ENCODE measurements at places on chromosomes 4 and X.

- peak; percentile 39 for DNase-seq
Observed at GRCh38 chr4:95304898-95305297, 243.9 kb downstream of the UNC5C start.

- DNase-seq = no peak
Observed at GRCh38 chr4:78081541-78081940, 24.4 kb downstream of the FRAS1 start.

- DNase-seq = no peak
Observed at GRCh38 chr4:26226629-26227376, 94.0 kb upstream of the RBPJ start.

DNA sequence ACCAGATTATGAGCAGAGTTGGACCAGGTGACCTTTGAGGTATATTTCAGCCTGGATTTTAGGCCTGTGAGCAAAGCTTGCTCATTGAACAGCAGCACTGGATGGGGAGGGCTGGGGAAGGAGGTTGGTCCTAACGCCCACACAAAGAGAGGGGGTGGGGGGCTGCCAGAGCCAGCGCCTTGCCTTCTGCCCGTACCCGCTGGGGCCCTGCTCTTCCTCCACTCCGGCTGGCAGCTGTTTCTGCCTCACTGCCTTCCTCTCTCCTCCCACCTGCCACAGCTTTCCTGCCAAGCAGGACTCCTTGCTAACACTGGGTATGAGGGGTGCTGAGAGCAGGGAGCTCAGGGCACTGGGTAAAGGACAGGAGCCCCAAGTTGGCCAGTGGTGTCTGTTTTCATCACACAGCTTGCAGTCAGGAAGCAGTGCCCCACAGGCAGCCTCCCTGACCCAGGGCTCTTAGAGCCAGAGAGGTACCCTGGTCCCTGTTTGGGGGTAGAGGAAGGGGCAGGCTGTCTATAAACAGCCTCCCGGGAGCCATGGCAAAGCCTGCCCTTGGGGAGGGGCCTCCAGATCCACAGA is 6.1 kb downstream of the NALF2 start:
- no peak for DNase-seq

DNA sequence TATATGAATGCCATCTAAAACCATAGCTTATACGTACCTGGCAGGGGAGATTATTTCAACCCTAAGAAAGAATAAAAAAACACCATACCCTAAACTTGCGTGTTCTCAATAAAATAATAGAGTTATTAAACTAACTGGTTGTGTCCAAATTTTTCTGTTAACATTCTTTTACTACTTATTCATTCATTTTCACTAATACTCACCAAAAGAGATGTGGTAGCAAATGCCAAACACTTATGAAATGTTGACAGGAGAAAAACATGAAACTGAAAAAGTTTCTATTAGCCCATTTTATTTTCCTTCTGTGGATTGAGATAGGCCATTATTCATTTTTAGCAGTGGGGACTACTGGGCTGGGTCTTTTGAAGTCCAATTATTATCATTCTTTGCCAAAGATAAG is 102.0 kb downstream of the TSPAN5 start:
- peak; percentile 43 for DNase-seq

DNA sequence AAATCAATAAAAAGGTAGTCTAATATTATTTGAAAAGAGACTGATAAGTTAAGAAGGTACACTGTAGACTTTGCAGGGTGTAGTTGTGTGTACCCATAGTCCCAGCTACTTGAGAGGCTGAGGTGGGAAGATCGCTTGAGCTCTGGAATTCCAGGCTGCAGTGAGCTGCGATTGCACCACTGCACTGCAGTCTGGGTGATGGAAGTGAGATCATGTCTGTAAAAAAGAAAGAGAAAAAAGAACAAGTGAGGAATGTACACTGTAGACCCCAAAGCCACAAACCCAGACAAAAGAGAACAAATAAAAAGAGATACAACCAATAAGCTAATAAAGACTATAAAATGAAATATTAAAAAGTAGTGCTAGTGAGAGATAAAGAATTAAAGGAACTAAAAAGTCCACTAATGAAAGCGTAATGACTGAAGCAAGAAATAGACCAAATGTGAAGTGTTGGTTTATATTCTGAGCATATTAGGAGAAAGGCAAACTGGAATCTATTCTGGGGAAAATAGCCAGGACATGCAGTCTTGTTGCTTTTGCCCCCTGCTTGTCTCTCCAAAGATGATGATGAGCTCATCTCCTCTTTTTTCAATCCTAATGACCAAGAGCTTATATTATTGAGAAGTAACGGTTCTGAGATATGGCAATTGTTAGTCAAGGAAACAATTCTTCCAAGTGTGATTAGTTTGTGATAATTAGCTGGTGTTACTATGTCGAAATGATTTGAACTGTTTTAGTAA is 19.1 kb downstream of the GSX2 start:
- DNase-seq = no peak

- DNase-seq = no peak
Observed at GRCh38 chr4:130233377-130234047, 1137.6 kb downstream of the C4orf33 start.

GRCh38 chr4:26859762-26860156 is 882 bp upstream of the STIM2 start:
- DNase-seq = no peak

DNA sequence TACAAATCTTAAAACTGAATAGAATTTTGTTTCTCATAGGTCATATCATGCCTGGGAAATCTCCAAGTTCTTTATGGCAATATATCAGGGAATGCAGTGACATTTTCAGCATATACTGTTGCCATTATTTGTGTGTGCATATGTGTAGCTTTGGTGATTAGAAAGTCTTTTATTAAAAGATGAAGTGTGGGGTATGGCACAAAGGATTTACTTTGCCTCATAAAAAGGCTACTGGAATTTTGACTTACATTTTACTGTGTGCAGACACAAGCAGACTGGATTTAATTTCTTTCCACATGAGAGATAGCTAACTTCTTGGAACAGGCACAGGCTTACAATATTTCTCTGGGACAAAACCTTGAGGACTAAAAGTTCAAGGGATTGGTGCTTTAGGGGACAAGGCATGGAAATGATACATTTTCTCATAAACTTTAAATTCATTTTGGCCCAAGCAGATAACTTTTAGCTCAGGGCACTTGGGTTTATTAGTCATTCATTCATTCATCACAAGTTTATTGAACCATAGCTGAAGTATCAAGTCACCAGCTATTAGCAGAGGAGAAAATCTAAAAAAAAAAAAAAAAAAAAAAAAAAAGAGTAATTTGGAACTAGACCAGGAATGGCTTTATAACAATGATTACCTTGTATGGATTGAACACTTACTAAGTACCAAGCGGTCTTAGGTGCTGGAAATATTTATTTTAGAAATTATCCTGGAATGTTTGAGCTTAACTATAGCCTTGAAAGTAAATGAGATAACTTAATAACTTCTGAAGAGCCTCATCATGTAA is 191.5 kb downstream of the SLIT2 start:
- no peak for DNase-seq

DNA sequence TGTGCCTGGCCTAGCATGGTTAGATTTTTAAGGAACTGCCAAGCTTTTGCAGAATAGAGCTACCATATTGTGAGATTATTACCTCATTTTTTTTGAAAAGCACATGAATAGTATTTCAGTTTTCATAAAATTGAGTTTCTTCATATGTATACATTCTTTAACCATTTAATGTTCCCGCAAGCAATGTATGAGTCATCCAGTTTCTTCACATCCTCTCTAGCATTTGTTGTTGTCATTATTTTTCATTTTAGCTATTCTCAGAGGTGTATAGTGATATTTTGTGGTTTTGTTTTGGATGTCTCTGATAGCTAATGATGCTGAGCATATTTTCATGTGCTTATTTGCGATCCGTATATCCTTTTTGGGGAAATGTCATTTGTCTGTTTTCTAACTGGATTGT is 74.9 kb downstream of the GLUD2 start:
- DNase-seq = no peak

DNA sequence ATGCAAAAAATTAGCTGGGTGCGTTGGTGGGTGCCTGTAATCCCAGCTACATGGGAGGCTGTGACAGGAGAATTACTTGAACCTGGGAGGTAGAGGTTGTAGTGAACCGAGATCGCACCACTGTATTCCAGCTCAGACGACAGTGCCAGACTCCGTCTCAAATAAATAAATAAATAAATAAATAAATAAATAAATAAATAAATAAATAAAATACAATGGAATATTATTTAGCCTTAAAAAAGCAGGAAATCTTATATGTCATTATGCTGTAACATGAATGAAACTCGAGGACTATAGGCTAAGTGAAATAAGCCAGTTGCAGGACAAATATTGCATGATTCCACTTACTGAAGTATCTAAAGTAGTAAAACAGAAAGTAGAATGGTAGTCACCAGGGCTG is 42.5 kb downstream of the RBM41 start:
- no peak for DNase-seq

DNA sequence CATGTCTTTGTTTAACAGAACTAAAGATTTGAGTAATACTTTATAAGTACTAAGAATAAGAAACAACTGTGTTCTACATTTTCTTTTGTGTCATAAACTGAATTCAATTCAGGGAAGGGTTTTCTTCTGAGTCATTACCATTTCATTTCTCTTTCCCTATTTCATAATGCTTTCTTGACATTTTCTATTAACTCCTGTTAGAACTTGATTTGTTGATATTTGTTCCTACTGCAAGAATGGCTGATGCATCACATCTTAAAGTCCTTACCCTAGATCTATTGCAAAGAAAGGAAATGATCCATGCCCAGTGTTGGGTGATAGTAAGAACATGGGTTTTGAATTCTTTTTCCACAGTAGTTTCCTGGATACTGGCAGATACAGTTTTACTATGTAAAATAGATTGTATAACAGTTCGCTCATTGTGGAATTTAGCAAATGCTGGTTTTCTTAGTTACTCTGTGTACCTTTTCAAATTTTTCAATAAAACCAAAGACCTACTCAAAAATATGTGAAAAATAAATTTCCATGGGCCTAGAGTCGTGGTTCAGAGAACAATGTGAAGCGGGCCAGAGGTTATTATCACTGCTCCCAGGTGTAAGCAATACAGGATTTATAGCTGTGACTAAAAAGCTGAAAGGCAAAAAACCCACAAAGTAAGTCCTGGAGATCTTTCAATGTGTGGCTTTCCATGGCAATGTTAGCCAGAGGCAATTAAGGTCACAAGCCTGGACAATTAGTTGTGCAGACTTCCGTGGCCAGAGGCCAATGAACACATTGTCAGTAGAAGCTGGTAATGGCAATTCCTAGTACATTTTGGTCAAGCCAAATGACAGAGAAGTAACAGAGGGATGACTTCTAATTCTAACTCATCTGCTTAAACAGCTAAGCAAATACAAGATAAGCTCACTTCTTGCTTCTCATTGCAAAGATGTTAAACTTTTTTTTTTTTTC is 127.3 kb upstream of the FAT4 start:
- peak; percentile 84 for DNase-seq

GRCh38 chr4:53545942-53546581 is 45.2 kb downstream of the LNX1 start:
- DNase-seq = no peak

DNA sequence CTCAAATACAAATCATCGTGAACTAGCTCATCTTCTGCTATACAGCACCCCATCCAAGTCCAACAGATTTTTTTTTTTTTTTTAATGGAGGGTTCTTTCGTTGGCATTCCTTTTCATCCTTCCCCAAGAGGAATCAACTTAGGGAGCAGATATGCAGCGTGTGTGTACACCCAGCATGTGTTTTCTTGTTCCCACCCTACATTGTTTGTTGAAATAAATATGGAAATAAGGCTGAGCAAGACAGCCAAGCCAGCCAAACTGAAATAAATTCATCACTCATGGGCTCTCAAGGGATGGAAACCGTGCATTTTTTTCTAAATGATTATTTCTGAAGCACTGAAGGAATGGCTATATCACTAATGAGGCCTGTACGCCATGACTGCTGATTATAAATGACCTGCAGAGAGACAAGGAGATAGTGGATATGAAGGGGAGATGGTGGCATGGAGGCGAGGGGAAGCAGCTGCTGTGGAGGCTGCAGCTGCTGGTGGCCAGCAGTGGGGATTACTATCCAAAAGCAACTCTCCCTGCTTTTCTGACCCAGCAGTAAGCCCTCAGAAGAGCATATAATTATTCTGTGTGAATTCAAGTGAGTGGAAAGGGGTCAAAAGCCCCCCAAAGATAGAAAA is 173.9 kb downstream of the MGST2 start:
- DNase-seq = no peak

- no peak for DNase-seq
Observed at GRCh38 chr4:140790765-140791164, 34.6 kb upstream of the TBC1D9 start.

DNA sequence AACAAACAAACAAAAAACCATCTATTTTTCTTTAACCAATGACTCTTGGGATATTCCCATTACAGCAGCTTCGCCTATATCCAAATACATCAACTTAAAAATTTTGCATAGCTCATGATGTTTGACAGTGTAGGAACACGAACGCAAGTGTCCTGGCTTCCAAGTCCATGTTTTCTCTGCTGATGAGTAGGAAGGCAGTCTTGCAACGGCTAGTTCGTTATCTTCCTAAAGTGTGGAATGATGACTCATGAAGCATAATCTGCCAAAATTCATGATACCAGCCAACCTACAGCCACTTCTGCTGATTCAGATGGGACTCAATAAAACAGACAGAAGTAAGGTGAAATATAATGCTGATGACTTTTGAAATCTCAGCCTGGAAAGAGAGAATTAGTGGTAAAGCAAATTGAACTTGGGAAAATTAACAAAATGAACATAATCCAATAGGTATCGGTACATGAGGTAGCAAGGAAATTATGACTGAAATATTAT is 6.4 kb upstream of the SEPTIN11 start:
- DNase-seq = peak; percentile 49

- no peak for DNase-seq
Observed at GRCh38 chrX:135543924-135544323, 23.5 kb downstream of the INTS6L start.

DNA sequence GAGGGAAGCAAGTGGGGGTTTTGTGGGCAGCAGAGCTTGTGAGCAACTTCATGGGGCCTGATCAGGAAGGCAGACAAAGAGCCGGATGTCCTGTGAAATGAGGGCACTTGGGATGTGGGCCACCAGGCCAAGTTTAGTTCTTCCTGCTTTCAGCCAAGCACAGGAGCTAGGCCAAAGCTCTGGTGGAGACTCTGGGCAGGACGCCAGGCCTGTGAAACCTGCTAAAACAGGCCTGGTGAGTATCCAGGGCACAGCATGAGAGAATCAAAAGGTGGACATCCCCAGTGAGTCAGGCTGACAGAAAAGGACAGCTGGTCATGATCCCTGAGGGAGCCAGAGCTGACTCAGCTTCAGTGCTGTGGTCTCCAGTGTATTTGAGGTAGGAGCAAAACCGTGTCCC is 95.7 kb downstream of the NPNT start:
- DNase-seq = peak; percentile 76

- DNase-seq = no peak
Observed at GRCh38 chrX:15167826-15168225, 102.1 kb downstream of the ASB9 start.

DNA sequence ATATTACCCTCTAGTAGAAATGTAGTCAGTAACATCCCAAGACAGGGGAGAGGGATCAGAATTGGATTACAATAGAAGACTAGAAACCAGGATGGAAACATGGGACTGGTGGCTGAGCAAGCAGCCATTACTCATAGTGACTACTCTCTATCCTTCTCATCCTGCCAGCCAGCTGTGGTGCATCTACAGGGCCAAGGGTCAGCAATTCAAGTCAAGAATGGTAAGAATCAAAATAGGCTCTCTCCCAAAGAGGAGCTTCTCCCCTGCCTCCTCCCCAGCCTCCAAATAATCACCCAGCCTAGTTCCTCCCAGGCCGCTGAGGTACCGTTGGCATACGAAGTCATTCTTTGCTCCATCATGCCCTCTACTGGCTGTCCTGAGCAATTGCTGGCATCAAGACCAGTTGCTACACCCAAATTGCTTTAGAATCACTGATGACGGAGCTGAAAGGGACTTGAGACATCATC is 19.4 kb downstream of the AWAT2 start:
- peak; percentile 53 for DNase-seq
